ENCODE measurements at places on chromosomes 6 and 20.

- no peak for DNase-seq
Measured at GRCh38 chr6:80489911-80490635, 383.6 kb downstream of the BCKDHB start.

DNA sequence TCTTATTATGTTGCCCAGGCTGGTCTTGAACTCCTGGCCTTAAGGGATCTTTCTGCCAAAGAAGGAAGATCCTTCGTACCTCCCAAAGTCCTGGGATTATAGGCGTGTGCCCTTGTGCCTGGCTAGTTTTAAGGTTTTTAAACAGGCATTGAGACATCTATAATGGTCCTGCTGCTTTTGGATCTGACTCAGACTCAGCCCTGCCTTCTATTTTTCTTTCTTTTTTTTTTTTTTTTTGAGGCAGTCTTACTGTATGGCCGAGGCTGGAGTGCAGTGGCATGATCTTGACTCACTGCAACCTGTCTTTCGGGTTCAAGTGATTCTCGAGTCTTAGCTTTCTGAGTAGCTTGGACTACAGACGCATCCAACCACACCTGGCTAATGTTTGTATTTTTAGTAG lies 73.7 kb downstream of the PHF20 start:
- no peak for DNase-seq

- no peak for DNase-seq
Measured at GRCh38 chr6:156715839-156716238, 61.3 kb upstream of the ARID1B start.

DNA sequence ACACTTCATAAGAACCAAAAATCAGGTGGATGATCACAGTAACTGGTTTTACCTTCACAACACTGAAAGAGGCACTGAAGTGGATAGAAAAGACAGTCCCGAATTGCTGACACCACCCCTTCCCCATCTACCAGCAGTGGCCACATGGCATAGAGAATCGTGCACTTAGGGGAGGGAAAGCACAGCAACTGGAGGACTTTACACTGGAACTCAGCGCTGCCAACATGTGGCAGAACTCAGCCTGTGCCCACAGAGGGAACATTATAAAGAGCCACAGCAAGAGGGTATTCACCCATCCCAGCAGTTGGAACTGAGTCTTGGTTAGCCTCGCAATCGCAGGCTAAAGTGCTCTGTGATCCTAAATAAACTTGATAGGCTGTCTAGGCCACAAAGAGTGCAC lies 6.5 kb upstream of the KIAA1586 start:
- DNase-seq: no peak

DNA sequence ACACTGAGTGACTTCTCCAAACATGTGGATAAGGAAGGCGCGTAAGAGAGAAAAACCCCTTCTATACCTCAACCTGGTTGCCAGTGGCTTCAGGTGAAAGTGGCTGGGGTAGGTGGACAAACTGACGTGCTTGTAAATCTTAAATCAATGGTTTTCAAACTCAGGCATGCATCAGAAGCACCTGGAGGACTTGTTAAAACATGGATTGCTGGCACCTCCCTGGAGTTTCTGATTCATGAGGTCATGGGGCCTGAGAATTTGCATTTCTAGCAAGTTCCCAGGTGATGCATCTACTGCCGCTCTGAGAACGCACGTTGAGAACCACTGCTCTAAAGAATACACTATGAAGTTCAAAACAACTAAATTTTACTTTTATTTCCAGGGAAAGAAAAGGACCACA lies 31.9 kb upstream of the TAB2 start:
- DNase-seq: no peak

- DNase-seq: no peak
Measured at GRCh38 chr6:135006386-135006914, 48.2 kb downstream of the HBS1L start.

DNA sequence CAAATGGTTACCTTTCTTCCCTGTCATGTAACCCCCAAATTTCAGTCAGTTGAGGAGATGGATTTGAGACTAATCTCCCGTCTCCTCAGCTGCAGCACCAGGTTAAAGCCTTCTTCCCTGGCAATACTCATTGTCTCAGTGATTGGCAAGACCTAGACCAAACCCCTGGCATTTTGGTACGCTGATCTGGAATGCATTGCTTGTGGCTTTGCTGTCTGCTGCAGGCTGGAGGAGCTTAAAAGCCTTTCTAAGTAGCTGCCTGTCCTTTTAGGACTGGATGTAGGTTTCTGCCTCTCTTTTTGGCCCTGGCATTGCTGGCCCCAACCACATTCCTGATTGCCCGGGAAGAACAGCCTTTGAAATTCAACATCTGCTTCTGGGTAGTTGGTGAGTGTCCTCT lies 729.6 kb upstream of the GJE1 start:
- no peak for DNase-seq

GRCh38 chr6:135576055-135576454 lies 78.5 kb upstream of the AHI1 start:
- no peak for DNase-seq

DNA sequence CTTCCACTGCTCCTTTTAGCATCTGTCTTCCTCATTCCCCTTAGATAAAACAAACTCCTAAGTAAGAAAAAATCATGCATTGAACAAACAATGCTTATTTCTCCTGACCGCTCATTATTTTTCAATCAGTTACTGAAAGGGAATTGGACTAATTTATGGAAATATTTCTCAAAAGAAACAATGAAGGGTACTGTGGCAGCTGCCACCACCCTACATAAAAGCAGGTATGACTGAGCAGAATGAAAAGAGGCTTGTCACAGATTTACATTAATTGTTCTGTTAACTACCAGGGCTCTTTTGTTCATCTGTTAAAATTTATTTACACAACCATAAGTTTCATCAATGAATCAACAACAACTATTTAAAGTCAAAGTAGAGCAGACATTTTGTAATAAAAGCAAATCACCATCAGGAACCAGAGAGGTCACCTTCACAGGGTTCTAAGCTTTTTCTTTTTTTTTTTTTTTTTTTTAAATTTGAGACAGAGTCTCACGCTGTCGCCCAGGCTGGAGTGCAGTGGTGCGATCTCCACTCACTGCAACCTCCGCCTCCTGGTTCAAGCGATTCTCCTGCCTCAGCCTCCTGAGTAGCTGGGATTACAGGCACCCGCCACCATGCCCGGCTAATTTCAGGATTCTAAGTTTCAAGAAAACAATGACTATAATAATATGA lies 204.0 kb downstream of the PTPRK start:
- no peak for DNase-seq

DNA sequence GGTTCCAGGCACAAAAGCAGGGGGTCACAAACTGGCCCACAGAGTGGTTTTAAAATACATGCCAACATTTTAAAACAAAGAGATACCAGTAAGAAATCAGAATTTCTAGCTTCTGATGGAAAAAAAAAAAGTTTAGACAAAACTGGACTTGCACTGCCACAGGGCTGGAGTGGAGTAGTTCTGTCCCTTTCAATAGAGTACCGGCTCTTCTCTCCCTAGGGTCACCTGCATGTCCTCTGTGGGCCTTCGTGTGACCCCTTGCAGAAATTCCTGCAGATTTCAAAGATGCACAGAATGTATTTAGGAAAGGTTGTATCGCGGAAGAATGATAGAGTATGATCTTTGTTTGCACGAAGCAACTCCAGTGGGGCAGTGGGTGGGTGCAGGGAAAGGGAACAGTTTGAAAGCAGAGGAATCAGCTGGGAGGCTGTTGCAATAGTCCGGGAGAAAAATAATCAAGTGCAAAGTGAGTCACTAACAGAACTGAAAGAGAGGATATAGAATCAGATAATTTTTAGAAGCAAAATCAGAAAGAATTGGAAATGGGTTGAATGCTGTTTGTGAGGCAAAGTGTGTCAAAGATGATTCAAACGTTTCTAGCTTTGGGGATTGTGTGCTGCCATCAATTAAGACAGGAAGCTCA lies 97.3 kb upstream of the STXBP5 start:
- DNase-seq: no peak

DNA sequence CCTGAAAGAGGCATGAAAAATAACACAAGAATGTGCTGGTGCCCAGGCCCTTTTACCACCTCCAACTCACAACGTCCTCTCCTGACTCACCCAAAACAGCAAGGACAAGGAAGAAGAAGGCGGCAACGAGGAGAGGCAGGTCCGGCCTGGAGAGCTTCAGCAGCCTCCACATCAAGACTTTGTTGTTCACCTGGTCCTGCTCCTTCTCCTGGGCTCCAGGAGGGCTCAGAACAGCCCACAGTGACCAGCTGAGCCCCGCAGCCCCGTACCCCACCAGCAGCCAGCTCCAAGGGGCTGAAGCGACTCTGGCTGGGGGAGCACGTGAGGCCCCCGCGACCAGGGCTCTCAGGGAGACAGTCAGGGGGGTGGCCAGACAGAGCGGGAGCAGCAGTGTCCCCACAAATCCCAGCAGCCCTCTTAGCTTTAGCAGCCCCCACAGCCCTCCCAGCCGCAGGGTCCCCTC lies 857 bp downstream of the TAP2 start:
- no peak for DNase-seq

Measured in activated CD8-positive, alpha-beta memory T cell treated with anti-CD3 and anti-CD28 coated beads for 4 hours (primary cell).